ENCODE measurements at places on chromosomes 3 and 15. TPM values are rescaled to one million over a fixed set of nuclear protein-coding genes. Genes with fewer than 3 reads are reported as not detected.

DNA sequence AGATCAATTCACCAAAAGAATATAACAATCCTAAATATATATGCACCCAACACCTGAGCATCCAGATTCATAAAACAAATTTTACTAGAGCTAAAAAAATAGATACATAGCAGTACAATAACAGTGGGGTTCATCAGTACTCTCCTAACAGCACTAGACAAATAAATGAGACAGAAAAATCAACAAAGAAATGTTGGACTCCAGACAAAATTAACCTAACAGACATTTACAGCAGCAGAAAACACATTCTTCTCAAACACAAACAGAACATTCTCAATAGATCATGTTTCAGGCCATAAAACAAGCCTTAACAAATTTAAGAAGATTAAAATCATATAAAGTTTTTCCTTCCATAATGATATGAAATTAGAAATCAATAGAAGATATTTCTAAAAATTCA lies 124.8 kb upstream of the NECTIN3 start:
- no peak for DNase-seq

DNA sequence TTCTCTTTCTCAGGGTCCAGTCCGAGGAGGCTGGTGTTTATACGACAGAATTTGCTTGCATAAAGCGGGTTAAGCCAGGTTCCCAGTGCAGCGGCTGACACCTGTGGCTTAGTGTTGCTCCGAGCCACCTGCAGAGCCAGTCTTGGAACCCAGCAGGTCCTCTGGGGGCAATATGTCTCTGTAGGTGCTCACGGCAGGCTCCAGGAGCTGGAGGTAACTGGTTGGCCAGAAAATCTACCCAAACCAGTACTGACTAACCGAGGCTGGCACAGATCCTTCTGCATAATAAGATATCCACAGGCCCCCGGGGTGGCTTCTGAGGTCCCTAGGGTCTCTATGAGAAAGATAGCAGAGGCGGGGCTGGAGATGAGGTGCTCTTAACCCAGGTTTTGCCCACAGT lies 3.2 kb downstream of the MGLL start:
- no peak for DNase-seq

- no peak for DNase-seq
Observed at GRCh38 chr3:88093266-88093665, 34.2 kb downstream of the ZNF654 start.

GRCh38 chr3:30639937-30640336 lies 33.5 kb downstream of the TGFBR2 start:
- no peak for DNase-seq

- DNase-seq, result peak; percentile 65
Observed at GRCh38 chr15:31214864-31215489, 111.7 kb upstream of the KLF13 start.

GRCh38 chr15:75731248-75732151 lies 18.9 kb upstream of the CSPG4 start:
- DNase-seq, result no peak

DNA sequence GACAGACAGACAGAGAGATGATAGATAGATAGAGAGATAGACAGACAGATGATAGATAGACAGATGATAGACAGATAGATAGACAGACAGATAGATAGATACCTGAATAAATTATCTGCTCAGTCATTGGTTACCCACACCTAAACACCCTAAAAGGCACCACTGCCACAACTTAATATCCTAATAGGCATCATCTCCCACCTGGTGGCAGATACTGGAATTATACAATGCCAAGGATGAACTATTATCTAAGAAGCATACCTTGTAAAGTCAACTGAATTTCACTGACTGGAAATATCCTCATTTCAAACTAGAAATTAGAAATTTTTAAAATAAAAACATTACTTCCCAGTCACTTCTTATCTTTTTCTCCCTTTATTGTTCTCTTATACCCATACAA lies 19.4 kb upstream of the ATP8B4 start:
- peak; percentile 26 for DNase-seq

DNA sequence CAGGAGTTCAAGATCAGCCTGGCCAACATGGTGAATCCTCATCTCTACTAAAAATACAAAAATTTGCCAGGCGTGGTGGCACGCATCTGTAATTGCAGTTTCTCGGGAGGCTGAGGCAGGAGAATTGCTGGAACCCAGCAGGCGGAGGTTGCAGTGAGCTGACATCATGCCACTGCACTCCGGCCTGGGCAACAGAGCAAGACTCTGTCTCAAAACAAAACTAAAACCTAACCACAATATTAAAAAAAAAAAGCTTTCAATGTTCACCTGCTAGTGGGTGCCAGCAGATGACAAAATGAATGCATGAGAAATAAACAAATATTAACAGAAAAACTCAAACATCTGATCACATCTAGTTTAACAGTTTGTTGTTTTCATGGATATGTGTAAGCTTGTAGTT lies 9.0 kb downstream of the SLC24A1 start:
- no peak for DNase-seq

DNA sequence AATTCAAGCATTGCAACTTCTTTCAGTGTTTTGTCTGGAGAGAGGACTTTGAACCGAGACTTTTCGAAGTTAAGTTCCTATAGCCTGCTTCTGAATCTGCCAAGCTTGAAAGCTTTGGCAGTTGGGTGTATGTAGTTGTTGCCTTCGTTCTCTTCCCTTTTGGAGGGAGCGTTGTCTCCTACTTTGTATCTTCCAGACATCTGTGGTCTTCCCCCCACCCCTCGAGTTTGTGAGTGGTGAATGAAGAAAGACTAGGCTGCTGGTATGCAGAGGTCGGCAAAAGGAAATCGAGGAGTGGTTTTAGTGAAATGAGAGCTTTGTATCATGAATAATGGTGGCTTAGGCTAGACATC lies 1.3 kb downstream of the CTNNB1 start:
- no peak for DNase-seq

- DNase-seq, result peak; percentile 35
Observed at GRCh38 chr3:87167628-87168456, 59.3 kb upstream of the CHMP2B start.

DNA sequence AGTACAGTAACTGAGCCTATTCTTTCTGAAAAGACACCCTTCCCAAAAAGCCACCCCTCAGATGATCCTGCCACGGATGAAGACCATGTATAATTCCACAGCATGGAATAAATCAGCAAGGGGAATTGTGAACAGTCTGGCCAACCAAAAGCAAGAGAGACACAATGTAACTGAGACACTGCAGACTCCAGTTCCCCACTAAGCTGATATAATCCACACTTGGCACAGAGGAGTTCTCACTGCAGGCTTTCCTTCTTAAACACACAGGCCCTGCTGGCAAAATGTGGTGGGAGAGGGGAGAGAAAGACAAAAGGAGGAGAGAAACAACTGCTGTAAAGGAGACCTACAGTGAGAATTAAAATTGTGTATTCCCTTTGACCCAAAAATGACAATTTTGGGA lies 12.7 kb downstream of the GPR156 start:
- no peak for DNase-seq

DNA sequence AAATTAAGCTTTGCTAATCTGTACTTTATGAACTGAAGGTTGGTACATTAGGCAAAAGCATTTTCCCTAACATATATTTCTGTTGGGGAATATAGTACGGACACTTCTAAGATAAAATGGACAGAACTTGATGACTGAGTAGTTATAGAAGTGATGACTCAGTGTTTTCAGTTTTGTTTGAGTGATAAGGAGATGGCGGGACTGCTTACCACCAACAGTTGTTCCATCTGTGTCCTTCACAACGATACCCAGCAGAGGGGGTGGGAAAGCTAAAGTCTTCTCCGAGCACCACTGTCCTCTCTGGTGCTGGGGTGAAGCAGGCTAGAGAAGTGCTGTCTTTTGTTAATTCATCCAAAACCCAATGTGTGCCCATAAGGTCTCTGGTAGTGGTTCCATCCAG lies 195.8 kb downstream of the CD47 start:
- DNase-seq, result no peak

DNA sequence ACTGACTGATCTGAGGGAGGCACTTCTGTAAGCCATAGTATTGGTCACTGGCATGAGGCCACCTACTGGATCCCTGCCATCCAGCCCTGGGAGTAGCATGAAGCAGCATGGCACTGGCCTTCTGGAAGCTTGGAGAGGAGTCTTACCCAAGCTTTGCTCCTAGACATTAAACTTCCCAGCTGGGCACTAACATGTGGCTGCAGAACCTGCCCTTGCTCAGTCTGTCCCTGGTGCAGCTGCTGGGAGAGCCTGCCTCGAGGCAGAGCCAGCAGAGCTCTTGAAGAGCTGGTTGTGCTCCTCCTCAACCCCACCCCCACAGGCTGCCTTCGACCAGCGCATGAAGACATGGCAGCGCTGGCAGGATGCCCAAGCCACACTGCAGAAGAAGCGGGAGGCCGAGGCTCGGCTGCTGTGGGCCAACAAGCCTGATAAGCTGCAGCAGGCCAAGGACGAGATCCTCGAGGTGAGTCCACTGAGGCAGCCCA lies 17.1 kb upstream of the SNX22 start:
- no peak for DNase-seq

- DNase-seq, result no peak
Observed at GRCh38 chr3:127585163-127585812, 5.2 kb downstream of the TPRA1 start.

DNA sequence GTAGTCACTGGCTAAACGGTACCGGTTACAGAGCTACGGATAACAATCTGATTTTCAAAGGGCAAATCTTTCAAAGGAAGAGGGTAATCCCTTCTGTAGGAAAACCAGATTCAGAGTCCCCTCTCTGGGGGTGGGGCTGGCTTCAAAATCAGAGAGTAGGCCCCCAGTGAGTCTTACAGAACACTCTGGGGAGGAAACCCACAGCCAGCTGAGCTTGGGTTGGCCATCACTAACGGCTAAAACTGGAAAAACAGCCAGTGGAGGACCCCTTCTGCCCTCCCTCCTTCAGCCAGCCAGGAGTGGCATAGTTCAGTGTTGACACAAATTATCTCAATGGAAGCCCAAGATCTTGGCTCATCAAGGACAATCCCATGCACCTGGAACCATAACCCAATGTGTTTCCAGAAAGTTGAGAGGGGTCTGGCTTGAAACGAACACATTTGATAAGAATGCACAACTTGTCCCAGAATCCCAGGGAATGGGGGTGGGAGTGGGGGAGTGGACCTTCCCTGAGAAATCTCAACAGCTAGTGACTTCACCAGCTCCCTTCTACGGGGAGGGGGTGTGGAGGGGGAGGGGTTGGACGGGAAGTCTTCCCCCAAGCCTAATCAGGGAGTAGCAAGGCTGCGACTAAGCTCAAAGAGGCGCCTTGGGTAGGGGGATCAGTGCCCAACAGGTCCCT lies 1.0 kb downstream of the RASL12 start:
- DNase-seq, result no peak

DNA sequence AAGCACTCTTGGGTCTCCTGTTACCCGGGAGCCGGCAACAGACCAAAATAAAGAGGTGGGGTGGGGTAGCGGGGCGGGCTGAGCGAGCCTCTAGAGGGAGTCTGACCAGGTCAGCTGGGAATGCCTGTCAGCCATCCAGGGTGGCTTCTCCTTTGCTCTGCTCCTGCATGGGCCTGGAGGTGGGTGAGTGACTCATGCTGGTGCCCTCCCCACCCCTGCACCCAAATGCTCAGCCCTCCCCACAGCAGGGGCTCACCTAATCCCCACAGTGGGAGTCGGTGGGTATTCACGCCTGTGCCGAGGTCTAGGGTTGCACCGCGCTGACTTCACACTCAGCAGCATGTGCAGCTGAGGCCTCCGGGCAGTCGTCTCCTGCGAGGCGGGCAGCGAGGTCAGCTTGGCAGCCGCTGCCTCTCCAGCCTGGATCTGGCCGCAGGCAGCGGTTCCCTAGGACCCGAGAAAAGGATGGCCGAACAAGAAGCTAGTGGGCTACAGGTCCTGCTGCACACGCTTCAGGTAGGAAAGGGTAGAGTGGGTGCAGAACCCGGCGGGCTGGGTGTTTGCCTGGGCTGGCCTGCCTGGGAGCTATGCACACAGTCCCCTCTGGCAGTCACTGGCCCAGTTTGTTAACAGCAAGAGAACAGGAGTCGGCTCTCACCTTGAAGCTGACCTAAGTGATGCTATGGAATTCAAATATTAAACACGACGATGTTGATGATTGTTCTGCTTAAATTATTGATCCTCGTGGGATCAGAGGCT lies at the start of gene AGBL1:
Gene AGBL1 (plus strand): TSS at position 364 of the 759 bp plus-strand sequence.
- DNase-seq, result no peak

- no peak for DNase-seq
Observed at GRCh38 chr15:81966631-81967030, 79.2 kb downstream of the MEX3B start.

DNA sequence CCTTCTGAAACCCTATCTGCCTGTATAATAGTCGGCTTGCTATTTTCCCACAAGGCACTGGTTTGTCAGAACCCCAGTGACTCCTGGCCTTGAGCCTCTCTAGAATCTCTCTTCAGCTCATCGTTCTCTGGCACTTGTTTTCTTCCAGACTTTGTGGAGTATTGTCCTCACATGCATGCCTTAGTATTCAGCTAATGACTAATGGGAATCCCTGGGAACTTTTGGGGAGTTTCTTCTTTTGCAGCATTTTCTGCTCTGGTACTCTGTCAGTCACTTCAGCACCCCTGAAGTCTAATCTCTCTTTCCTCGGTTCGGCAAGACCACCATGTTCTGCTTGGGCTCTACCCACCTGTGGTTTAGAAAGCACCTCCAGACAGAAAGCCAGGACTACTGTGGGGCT lies 35.8 kb upstream of the THRB start:
- no peak for DNase-seq

DNA sequence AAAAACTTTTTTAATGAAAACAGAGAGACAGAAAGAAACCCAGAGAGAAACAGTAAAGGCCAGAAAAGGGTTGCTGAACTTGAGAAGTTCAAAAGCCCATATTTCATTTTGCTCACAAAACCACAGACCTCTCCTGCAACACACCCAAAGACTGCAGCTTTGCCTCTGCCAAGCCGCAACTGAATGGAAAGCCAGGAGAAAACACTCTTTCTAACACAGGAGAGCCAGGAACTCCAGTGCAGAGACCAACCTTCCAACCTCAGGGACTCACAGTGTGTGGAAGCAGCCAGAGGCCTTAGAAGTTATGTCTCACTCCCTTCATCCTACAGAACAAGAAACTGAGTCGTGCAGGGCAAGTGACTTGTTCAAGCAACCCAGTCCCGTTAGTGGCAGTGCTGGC lies 163.1 kb upstream of the HES1 start:
- no peak for DNase-seq

DNA sequence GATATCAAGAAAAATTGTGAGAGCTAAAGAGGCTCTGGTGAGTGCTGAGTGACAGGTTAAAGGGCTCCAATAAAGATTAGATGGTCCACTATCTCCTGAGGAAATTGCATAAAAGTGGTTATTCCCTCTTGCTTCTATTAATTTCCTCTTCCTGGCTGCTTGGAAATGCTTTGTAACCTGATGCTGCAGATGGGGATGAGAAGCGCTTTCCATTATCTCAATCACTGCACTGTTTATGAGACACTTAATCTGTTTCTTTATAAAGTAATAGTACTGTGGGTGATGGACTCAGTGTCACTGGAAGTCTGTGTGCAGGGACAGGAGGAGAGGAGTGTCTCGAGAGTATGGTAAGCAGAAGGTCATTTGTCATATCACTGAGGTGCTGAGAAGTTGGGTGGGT lies 305.3 kb downstream of the EPHB1 start:
- no peak for DNase-seq

The CPN2 gene
- total RNA-seq, result not detected

The RTP3 gene
- not detected for total RNA-seq

The ROPN1B gene
- not detected for total RNA-seq

The BBX gene
- 51.1 TPM for total RNA-seq

The AP4E1 gene
- total RNA-seq, result 12.8 TPM

The NOX5 gene
- total RNA-seq, result 0.14 TPM

The CIB2 gene
- total RNA-seq, result 13.6 TPM

All from foreskin keratinocyte (primary cell).